ENCODE measurements at places on chromosomes 7 and 10.
A peak's percentile ranks its signal among the peaks of the same experiment; 100 is the strongest.

DNA sequence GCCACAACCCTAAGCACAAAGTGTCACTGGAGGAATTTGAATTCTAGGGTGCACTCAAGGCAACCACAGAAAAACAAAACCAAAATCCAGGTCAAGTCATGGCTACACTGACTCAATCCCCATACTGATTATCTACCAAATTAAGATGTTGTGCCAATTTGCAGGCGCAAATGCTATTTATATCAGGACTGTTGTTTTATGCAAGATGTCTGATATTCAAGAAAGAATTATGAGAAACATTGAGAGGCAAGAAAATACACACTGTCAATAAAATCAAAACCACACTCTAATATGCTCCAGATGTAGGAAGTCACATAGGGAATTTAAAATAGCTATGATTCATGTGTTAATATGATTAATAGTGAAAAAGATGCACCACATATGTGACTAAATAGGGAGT, 141.3 kb upstream of the MINDY3 start:
- no peak for DNase-seq

- DNase-seq, result peak; percentile 29
Measured at GRCh38 chr10:104614245-104614831, 26.8 kb upstream of the SORCS3 start.

DNA sequence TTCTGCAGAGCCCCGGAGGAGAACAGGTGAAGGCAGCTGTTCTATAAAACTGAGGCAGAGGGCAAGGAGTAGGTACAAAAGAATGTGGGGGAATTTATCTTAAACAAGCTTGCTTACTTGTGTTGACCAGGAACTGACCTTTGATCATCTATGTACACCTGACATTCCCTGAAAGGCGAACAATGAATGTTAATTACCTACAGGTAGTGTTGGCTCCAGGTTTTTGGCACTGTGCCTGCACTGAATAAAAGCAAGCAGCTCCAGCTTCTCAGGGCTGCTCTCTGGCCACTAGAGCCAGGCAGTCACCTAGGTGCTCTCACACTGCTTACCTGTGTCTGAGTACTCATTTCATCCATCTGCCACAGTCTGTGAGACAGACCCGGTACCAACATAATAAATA, 87.0 kb downstream of the RAPGEF5 start:
- no peak for DNase-seq

GRCh38 chr7:107017965-107018719, 26.4 kb upstream of the PRKAR2B start:
- DNase-seq, result no peak

DNA sequence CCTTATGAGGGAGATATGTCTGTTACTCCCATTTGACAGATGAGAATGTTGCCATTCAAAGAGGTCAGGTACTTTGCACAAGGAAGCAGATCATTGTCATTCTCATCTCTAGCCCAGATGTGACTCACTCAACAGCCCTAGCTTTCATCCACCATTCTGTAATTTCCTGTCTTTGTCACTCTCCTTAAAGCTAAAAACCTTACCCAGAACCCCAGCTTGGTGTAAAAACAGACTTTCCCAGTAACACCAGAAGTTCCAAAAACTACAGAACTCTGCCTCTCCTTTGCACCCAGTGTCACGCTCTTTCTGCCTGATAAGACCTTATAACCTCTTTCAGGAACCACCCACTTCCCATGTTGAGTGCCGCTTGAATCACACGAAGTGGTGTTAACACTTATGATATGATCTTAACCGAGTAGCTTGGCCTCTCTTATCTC, 89.1 kb upstream of the SP4 start:
- no peak for DNase-seq

GRCh38 chr10:84173501-84173929, at the start of gene GPR15LG:
Gene GPR15LG (plus strand): TSS chr10:84173801. CDS start chr10:84173852, 51 bp downstream.
- no peak for DNase-seq

DNA sequence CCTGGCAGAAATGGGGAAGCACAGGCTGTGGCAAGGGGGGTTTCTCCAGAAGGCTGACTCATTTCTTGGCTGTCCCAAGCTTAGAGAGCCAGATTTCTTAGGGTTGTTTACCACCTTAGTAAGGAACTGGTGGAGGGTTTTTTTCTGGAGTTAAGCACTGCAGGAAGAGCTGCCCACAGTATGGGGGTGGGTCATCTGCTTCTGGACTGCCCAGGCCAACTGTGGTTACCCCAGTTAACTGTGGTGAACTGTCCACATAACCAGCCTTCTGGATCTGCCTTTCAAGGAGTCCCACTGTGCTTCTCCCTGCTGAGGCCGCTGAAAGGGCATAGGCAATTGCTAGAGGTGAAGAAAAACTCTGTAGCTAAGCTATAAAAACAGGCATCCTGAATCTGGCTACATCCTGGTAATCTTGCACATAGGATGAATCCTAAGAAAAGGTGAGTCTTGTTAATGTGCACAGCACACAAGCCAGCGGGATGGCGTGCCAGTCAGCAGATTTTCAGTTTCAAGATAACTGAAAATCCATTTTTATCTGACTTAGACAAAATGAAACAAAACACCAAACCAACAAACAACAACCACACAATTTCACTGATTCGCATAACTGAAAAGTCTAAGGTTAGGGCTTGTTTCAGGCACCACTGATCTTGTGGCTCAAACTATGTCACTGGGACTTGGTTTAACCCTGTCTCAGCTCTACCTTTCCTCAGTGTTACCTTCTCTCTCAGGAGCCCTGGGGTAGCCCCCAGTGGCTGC, 21.6 kb upstream of the TSPAN33 start:
- no peak for DNase-seq

DNA sequence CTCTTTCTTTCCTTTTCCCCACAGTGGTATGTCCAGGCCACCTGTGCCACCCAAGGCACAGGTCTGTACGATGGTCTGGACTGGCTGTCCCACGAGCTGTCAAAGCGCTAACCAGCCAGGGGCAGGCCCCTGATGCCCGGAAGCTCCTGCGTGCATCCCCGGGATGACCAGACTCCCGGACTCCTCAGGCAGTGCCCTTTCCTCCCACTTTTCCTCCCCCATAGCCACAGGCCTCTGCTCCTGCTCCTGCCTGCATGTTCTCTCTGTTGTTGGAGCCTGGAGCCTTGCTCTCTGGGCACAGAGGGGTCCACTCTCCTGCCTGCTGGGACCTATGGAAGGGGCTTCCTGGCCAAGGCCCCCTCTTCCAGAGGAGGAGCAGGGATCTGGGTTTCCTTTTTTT, 2.3 kb upstream of the FSCN3 start:
- no peak for DNase-seq

DNA sequence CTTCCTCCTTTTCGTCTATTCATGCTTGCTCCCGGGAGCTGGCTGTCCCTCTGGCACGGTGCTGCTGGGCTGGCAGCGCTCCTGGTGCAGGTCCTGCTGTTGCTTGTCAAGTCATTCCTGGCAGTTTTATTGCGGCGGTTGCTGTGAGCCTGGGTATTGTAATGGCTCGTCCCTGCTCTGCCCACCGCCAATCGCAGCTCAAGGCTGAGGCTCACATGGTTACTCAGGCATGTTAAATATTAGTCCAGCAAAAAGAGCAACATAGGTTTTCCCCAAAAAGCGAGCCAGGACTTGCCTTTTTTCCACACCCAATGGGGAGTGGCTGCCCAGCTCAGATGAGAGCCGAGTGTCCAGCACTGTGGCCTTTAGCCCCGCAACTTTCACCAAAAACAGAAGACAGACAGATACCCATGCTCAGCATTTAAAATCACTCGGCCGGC, 492.9 kb upstream of the FOXK1 start:
- peak; percentile 71 for DNase-seq

GRCh38 chr7:47572939-47573757, 8.8 kb downstream of the TNS3 start:
- no peak for DNase-seq

DNA sequence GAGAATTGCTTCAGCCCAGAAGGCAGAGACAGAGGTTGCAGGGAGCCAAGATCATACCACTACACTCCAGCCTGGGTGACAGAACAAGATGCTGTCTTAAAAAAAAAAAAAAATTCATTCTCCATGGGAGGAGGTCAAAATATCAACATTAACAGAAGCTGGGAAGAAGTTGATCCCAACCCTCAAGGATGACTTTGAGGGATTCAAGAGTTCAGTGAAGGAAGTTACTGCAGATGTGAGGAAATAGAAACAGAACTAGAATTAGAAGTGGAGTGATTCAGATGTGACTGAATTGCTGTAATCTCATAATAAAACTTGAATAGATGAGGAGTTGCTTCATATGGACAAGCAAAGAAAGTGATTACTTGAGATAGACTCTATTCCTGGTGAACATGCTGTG, 19.7 kb upstream of the RPEL1 start:
- no peak for DNase-seq

- DNase-seq, result no peak
Measured at GRCh38 chr7:37718585-37718984, 35.0 kb downstream of the GPR141 start.

DNA sequence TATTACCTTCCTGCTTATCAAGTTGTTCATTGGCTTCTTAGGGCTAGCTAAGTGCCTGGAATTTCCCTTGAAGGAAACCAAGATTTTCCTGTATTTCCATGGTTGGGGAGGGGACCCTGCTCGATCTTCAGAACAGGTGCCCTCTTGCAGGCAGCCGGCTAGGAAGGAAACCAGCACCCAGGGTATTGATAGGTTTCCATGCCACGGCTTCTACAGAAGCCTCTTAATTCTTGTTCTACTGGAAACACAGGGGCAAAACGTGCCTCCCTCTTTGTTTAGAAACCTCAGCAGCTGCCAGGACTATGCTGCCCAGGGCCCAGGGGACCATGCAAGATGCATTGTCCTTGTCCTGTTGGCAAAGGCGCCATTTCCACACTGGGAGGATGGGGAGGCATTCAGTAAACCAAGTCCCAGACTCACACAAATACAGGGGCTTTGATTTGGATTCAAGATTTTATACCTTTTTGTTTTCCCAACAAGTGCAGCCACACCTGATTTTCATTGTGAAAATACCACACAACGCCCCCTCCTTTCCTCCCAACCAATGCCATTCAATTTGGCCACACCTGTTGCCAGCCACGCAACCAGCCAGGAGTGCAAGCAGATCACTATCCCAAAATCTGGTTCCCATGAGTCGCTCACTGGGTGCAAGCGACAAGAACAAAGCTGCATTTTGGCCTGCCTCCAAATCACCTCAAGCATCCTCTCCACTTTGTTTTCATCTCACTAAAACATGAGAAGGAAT, 29.6 kb downstream of the C10orf71 start:
- no peak for DNase-seq

DNA sequence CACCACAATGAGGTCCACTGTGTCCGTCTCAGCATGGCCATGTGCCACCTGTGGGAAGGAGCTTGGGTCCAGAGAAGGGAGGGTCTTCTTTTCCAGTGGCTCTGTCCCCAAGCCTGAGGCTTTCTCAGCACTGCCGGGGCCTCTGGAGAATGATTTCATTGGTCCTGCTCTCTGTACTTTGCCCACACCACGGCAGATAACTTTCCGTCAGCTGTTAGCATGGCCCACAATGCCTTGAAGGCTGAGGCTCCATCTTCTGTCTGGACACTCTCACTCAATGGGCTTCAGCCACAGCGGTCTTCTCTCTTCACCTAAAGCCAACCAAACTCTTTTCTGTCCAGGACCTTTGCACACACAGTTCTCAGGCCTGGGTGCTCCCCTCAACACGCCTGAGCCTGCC, 192.5 kb downstream of the CXCL12 start:
- DNase-seq, result no peak

DNA sequence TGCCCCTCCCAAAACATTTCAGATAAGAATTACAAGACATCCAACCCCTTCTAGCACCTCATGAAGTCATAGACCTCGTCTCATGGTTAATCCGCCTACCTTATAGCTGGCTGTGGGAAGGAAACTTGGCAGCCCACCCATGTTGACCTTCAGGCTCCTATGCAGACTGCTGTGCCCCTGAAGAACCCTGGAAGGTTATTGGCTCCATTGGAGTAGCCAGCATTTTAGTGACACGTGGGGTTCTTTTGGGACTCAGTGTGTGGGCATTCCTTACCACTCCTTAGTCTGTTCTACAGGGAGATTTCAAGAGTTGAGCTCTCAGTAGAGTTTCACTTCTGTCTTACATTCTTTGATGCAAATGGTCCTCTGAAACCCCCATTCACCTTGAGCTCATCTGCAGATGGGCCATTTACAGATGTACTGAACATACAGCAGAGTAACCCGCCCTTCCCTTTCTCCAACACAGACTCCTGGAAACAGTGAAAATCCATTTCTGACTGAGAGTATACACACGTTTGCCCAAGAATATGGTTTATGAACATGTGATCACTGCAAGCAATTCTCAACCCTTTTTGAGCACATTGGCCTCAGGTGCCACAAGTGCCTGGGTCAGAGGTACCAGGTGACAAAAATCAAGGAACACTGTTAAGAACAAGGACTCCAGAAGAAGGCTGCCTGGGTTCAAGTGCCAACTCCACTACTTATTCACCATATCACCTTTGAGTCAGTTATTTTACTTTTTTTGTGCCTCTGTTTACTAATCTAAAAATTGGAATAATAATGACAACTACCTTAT, 54.0 kb upstream of the HECW1 start:
- DNase-seq, result no peak

DNA sequence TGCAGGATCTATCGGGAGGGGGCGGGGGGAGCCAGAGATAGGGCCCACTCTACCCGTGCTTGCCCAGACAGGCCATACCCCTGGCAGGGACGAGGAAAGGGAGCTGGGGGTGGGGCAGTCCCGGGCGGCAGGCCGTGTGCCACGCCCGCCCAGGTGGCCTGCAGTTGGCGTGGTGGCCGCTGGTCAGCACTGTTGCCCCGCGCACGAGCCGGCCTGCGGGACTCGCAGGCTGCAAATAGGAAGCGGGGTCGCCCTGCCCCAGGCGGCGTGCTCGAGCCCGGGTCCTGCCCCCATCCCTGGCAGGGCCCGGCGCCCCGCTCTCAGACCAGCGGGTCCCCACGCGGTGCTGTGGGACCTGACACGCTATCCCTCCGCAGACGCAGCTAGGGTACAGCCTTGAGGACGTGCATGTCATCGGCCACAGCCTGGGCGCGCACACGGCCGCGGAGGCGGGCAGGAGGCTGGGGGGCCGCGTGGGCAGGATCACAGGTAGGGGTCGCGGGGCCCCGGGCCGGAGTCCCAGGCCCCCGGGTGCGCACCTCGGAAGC, 6.7 kb downstream of the PNLIPRP2 start:
- no peak for DNase-seq

DNA sequence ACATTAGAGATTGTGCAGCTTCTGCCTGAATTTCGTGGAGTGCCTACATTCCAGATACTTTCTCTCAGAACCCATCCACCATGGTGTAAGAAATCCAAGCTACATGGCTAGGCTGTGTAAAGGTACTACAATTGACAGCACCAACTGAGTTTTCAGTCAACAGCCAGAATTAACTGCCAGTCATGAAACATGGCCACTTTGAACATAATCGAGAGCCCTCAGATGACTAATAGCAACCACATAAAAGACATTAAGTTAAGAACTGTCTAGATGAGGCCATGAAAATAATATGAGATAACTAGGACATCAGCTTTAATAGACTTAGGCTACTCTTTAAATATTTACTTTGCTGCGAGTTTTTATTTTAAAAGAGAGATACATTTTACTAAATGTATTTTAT, 1106.8 kb upstream of the LRRTM3 start:
- DNase-seq, result no peak

GRCh38 chr10:131689954-131690757, 210.7 kb upstream of the PPP2R2D start:
- no peak for DNase-seq

- DNase-seq, result no peak
Measured at GRCh38 chr7:50310361-50310760, 5.8 kb downstream of the IKZF1 start.

GRCh38 chr7:90266808-90267207, 21.8 kb downstream of the CFAP69 start:
- no peak for DNase-seq
